Glutamatergic neuron (in vitro differentiated cells): ENCODE measurements at places on chromosomes 3 and 15.
A peak's percentile ranks its signal among the peaks of the same experiment; 100 is the strongest.

GRCh38 chr15:98394546-98394945 is 253.8 kb upstream of the IGF1R start:
- DNase-seq, result no peak

DNA sequence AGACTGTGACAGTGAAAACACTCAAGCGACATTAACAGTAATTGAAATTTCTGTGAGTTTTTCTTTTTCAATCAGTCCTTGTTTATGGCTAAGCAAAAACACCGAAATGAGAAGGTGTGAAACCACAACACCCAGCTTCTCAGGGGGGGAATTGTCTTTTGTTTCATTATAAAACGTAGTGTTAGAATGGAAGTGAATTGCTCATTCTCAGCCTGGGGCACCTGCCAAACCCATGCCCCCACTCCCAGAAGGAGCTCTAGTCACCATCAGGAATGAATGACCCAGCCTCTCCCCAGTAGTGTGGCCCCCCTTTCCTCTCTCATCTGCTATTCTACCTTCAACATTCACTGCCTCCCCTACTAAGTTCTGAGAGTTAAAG is 185.8 kb upstream of the CFAP20DC start:
- no peak for DNase-seq

DNA sequence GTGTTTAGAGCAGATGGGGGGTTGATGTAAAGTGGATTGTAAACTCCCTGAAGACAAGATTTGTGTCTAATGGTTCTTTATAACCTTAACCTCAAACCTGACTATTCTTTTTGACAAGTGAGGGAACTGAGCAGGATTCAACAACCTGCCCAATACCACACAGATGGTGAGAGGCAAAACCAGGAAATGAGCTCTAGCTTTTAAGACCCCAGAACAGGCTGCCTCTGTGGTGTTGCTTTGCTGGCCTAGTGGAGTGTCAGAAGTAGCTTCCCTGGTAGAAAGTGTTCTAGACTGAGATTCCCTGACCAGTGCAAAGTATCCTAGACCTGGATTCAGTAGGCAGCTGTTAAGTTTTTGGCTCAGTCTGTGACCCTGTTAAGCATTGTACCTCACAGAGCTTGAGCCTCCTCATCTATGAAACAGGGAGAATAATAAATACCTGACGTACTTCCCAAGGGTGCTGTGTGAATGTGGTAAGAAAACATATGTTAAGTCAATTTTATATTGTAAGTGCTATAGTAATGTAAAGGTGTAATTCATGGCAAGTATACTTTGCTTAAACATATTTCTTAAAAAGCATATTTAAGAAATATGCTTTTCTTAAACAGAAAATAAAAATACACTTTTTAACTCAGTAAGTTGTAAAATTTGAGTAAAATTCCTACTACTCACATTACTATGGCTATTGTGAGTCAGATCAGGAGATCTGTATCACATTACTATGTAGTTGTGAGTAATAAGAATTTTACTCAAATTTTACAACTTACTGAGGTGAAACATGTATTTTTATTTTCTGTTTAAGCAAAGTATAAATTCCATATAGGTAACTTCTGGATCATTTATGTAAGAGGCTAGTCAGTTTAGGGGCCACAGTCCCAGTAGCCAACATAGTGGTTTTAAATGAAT is 8.8 kb downstream of the GPR87 start:
- no peak for DNase-seq

GRCh38 chr3:59518283-59519055 is 468.6 kb upstream of the CFAP20DC start:
- no peak for DNase-seq

- DNase-seq, result peak; percentile 74
These were observed at the start of gene ZNF619 for GRCh38 chr3:40476478-40477470. TSS of gene ZNF619 (plus strand) at chr3:40477122. CDS start at chr3:40477980, 858 bp downstream.

DNA sequence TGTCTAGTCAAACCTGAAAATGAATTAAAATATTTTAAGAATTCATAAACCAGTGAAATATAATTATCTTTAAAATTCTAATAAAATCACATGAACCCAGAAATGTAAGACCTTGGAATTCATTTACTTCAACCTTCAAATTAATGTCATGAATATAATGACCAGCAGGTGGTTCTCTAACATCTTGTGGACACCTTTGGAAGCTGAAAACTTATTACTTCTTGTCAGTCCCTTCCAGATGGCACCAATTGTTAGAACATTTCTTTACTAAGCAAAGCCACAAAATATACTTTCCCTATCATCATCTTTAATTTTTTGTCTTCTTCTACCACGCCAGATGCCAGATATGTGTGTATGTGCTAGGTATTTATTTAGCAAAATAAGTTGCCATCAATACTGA is 240.0 kb downstream of the MBNL1 start:
- no peak for DNase-seq

DNA sequence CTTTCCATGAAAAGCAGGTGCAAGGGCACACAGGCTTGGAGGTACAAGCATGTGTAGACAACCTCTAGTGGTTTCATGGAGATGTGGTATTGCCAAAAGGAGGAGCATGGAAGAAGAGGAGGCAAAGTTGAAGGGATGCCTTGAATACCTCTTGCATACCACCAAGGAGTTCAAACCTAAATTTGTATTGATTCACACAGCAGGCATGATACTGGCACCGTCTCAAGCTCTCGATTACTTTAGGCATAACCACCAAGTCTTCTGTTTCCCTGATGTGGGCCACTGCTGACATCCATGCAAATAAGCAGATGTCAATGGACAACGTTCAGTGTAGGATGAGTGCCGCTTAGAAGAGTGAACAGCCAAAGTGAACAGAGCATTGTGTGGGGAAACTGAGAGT is 87.1 kb downstream of the SCN11A start:
- no peak for DNase-seq

- DNase-seq, result no peak
These were observed 22.8 kb downstream of the TTC14 start for GRCh38 chr3:180624714-180625113.

DNA sequence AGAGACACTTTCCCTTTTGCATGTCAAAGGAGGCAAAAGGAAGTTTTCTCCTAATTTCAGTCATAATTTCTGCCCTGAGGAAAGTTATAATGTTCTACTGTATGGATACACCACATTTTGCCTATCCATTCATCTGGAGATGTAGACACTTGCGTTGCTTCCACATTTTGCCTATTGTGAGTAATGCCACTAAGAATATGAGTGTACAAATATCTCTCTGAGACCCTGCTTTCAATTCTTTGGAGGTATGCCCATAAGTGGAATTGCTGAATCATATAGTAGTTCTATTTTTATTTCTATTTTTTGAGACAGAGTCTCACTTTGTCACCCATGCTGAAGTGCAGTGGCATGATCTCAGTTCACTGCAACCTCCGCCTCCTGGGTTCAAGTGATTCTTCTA is 3.6 kb upstream of the CD276 start:
- no peak for DNase-seq

DNA sequence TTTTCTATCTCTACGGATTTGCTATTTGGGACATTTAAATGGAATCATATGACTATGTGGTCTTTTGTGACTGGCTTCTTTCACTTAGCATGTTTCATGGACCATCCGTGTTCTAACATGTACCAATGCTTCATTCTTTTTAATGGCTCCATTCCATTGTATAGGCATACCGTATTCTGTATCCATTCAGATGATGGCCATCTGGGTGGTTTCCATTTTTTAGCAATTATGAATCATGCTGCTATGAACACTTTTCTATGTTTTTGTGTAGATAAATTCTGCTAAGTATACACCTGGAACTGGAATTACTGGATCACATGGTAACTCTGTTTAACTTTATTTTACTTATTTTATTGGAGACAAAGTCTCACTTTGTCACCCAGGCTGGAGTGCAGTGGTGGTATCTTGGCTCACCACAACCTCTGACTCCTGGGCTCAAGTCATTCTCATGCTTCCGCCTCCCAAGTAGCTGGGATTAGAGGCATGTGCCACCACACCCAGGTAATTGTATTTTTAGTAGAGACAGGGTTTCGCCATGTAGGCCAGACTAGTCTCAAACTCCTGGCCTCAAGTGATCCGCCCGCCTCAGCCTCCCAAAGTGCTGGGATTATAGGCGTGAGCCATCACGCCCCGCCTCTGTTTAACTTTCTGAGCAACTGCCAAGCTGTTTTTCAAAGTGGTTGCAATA is 13.4 kb downstream of the UBP1 start:
- DNase-seq, result no peak

GRCh38 chr3:182491577-182491976 is 301.7 kb upstream of the ATP11B start:
- no peak for DNase-seq

DNA sequence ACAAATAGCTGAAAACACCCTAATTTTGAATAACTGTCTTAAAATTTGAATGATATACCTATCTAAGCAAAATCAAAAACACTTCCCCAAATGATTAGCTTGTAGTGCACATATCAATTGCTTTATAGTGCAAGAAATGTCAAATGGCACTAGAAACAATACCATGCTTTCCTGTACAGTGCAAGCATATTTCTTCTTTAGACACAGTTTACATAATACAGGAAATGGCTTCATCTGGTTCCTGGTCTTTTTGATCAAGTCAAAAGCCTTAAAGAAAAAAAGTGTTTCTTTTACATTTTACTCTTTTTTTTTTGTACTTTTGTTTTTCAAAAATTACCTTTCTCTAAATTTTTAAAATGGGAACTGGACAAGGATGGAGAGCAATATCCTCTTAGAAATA is 352.1 kb downstream of the MECOM start:
- no peak for DNase-seq

GRCh38 chr3:185555860-185556347 is 3.5 kb upstream of the LIPH start:
- no peak for DNase-seq

- DNase-seq, result no peak
These were observed 2.0 kb downstream of the PDIA5 start for GRCh38 chr3:123068601-123069381.

DNA sequence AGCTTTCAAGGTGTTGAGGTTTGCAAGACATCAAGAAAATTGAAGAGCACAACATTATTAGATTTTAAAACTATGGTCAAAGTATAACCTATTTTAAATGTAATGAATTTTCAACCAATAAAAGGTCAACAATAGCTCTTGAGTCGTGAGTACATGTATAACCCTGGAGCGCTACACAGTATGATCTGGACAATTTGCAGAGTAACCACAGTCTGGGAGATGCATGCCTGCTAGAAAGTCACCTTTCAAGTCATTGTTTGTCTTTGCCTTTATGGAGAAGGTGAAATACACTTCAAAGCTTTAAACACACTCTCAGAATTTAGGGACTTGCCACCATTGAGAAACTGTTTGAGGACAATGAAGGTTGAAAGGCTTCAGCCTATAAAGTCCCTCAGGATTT is 112.6 kb upstream of the ALCAM start:
- DNase-seq, result no peak

DNA sequence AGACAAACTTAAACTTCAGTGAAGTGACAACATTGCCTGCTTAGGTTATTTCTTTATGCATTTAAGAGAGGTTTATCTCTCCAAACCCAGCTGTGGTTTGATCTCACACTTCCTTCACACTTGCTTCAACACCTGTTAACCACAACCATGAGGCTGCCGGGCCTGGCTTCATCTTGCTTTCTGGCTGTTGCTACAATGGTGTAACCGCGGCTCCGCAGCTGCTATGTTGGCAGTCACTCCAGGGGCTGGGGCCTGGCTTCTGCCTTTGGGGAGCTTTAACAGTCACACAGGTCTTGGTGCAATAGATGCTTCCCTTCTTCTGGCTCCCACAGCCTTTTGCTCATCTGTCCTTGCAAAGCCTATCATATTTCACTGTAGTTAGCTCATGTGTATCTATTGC is 72.9 kb upstream of the MNS1 start:
- no peak for DNase-seq

GRCh38 chr15:64472161-64472560 is 11.8 kb downstream of the ZNF609 start:
- no peak for DNase-seq

- no peak for DNase-seq
These were observed 50.1 kb upstream of the STT3B start for GRCh38 chr3:31482493-31483200.

GRCh38 chr3:179898024-179898423 is 138.7 kb downstream of the PEX5L start:
- DNase-seq, result peak; percentile 24

DNA sequence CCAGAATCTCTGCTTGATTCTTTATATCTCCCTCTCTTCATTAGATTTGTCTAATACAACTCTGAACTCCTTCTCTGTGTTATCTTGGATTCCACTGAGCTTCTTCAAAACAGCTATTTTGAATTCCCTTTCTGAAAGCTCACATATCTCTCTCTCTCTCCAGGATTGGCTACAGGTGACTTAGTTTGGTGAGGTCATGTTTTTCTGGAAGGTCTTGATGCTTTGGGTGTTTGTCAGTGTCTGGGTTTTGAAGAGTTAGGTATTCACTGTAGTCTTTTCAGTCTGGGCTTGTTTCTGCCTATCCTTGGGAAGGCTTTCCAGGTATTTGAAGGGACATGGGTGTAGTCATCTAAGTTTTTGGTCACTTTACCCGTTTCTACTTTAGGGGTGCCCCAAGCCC is 781.8 kb downstream of the FHIT start:
- no peak for DNase-seq

DNA sequence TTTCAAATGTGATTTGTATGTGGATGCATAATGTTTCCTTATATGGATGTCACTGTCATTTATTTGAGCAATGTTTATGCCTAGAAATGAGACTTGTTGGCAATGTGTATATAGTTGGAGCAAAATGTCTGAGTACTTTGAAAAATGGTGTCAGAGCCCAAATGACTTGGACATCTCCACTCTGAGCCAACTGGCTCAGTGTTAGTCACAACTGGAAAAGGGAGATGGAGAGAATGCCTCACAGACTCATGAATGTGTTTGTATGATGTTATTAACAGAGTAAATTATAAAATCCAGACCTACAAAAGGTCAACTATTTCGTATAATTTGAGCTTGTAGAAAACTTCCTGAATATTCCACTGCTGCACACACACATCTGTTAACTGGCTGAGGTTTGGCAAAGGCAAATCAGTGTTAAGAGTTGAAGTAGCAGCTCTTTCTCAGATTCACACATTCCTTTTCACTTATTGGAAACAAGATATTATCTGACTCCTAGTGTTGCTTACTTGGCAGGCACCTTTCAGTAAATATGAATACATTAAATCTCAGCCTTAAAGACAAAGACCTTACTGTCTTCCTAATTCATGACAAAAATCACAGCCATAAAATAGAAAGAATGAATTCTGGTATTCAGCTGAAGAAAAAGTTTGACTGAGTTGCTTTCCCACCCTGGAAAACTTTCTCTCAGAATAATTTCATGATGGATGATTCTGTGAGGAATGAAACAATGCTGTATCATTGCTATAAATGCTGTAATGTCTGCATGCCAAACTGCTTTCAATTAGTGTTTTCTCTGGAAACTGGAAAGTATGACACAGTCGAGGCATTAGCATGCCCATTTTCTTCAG is 27.0 kb downstream of the ADIPOQ start:
- DNase-seq, result no peak
